AG08395 (cell line): ENCODE measurements at places on chromosomes 16 and 17.

DNA sequence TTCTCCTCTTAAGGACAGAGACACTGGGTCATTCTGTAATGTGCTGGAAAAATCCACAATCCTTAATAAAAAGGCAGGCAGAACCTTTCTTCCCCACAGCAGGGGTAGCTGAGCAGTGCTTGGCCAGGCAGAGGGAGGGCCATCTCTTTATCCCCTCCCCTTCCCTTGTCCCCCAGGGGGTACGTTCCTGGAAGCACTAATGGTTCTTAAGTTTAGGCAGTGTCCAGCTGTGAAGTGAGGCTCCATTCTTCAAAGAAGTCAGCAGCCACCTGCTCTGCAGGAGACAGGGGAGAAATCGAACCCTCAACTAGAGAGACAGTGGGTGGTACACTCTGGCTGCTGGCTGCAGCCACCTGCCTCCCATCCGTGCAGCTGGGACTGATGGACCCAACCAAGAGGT, 533.9 kb upstream of the CDH11 start:
- no peak for DNase-seq

GRCh38 chr17:60388742-60389141, 3.2 kb downstream of the USP32 start:
- DNase-seq = no peak

GRCh38 chr17:56918916-56919315, 5.1 kb upstream of the TRIM25 start:
- no peak for DNase-seq

- DNase-seq = peak; percentile 39
Observed at GRCh38 chr17:66655861-66656260, 179.1 kb upstream of the CACNG5 start.

DNA sequence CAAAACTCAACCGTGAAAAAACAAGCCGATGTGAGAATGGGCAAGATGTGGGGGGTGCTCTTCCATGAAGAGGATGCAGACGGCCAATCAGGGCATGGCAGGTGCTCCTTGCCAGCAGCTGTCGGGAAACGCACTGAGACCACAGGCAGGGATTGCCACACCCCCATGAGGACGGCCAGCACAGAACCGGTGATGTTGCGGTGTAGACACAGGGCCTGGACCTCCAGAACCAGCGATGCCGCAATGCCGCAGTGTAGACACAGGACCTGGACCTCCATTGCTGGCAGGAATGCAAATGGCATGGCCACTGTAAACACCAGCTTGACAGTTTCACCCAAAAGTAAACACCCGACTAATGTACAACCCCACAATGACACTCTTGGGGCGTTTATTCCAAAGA, 164.9 kb downstream of the BANP start:
- DNase-seq = no peak

GRCh38 chr17:29733166-29733565, 110.5 kb upstream of the CORO6 start:
- DNase-seq = no peak

DNA sequence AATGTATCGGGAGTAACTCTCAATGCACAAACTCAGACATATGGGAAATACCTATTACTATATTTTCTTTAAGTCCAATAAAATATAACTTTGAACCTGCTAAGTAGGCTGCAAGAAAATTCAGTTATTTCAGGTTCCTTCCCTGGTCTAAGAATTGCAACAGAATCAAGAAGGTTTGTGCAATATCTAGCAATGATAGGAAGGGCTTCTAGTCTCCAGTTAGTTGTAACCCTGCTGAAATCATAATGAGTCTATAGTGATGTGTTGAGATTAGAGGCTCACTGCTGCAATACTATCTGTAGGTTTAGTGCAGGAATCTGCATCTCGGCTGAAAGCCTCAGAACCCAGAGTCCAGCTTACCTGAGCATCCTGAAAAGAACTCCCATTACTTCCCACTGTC, 110.5 kb downstream of the PMP22 start:
- peak; percentile 20 for DNase-seq

- DNase-seq = no peak
Observed at GRCh38 chr17:47945529-47946508, 4.4 kb downstream of the PNPO start.

- no peak for DNase-seq
Observed at GRCh38 chr17:58394534-58395223, 22.7 kb downstream of the RNF43 start.

GRCh38 chr17:14135906-14136590, 66.7 kb downstream of the COX10 start:
- DNase-seq = no peak

GRCh38 chr16:22843856-22844255, 29.9 kb downstream of the HS3ST2 start:
- no peak for DNase-seq

- no peak for DNase-seq
Observed at GRCh38 chr16:77406680-77407079, 28.2 kb downstream of the ADAMTS18 start.

DNA sequence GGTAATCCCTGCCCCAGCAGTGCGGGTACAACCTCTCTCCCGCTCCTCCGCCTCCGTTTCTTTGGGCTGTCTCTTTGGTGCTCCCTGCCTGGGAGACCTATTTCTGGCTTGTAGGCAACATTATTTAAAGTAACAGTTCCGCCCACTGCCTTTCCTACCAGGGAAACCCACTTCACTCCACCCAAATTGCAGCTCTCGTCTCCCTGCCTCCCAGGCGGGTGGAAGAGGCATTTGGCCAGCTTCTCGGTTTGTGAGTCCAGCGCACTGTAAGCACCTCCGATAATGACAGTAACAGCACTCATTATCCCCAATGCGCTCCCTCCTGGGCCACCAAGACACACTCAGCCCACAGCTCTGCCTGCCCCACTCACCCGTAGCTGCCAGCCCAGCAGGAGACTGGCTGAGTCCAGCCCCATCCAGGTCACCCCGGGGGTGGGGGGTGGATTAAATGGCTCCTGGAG, 165.1 kb upstream of the CDC42EP4 start:
- no peak for DNase-seq

DNA sequence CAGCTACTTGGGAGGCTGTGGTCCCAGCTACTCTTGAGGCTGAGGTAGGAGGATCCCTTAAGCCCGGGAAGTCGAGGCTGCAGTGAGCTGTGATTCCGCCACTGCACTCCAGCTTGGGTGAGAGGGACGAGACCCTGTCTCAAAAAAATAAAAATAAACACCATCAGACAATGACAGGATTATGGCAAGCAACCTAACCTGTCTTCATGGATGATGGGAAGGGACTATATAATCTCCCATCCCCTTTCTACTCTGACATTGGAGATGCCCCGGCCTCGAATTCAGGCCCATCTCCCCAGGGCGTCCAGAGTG, 893 bp downstream of the TRIM25 start:
- DNase-seq = no peak

DNA sequence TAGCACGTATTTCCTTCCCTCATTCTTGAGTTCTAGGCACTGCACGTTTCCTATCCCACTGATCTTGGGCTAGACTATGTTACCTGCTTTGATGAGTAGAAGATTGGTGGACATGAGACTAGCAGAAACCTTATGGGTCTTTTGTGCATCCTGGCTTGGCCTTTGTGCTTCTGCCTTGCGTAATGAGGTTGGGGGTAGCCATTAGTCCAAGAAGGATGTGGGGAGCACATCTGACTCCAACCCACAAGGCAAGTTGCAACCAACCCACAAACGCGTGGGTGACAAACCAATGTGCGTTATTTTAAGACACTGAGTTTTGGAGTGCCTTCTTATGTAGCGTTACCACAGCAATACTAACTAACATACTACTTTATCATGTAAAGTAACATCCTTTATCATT, 180.4 kb upstream of the IRX5 start:
- no peak for DNase-seq

DNA sequence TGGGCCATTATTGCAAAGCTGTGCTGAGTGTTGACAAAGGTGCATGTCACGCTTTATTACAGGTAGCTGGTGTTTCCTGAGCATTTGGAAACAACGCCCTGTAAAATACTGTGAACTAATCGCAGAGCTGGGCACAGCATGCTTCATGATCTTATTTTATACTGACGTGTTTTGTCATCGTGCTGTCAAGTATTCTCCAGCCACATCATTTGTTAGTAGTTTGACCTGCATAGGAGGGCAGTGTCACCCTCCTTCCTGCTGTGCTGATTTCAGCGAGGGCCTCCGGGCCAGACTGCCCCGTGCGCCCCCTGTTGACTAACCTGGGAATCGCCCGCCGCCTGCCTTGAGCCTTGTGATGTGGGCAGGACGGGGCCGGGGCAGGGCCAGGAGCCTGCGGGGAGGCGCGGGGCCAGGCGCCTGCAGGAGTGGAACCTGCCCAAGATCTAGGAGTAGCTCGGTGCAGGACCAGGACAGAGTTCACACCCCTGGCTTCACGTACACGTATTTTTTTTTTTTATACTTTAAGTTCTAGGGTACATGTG, 820.7 kb downstream of the KCNJ18 start:
- no peak for DNase-seq

DNA sequence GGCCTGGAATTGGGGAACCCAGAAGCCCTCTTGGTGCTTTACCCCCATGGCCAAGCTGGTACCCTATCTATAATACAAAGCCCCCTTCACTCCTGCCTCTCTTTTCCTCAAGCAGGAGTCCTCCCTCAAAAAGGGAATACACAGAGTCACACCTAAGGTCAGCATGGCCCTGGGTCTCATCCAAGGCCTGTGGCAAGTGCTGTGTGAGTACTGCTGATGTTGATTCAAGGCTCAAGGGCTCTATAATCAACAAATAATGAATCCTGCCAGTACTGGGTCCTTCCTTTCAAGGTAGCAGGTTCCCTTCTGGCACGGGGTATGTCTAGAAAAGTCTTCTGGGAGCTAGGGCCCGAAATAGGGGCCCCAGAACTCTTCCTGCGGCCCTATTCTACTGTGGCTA, 187.3 kb downstream of the CYB561 start:
- no peak for DNase-seq

DNA sequence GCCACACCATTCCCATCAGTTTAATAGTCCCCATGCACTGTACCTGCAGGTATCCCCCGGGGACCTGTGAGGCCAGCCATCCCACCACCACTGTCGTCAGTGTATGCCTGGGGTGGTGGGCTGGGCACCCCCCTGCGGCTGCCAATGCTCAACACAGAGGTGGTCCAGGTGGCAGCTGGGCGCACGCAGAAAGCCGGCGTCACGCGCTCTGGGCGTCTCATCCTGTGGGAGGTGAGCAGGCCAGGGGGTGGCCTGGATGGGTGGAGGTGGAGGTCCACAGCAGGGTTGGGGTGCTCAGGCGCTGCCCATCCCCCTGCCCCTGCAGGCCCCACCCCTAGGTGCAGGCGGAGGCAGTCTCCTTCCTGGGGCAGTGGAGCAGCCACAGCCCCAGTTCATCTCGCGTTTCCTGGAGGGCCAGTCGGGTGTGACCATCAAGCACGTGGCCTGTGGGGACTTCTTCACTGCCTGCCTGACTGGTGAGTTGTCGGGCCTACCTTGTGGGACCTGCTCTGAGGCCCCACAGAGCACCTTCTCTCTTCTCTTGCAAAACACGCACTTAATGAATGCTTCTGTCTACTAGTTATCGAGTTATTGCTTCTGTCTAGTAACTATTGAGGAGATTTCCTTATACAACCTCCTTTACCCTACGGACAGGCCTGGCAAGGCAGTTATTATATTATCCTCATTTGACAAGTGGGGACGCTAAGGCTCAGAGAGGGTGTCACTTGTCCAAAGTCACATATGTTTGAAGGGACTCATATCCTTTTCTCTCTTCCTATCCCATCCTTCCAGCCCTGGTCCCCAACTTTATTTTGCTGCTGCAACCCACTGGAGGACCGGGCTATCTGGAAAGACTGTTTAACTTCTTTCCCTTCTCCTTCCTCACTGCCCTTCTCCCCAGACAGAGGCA, 5.8 kb upstream of the TRAF4 start:
- DNase-seq = no peak

DNA sequence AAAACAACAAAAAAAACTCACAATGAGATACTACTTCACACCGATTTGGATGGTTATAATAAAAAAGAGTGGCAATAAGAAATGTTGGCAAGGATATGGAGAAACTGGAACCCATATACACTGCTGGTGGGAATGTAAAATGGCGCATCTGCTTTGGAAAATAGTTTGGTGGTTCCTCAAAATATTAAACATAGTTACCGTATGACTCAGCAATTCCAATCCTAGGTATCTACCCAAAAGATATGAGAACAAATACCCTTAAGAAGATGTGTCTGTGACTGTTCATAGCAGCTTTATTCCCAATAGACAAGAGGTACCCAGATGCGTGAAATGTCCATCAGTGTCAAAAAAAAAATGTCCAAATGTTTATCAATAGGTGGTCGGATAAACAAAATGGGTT, 7.2 kb downstream of the CPPED1 start:
- no peak for DNase-seq

- no peak for DNase-seq
Observed at GRCh38 chr16:5001571-5001970, 32.2 kb downstream of the NAGPA start.

- no peak for DNase-seq
Observed at GRCh38 chr16:30087181-30087898, 4.4 kb downstream of the TBX6 start.

GRCh38 chr16:72060405-72060804, 2.6 kb upstream of the HPR start:
- no peak for DNase-seq

DNA sequence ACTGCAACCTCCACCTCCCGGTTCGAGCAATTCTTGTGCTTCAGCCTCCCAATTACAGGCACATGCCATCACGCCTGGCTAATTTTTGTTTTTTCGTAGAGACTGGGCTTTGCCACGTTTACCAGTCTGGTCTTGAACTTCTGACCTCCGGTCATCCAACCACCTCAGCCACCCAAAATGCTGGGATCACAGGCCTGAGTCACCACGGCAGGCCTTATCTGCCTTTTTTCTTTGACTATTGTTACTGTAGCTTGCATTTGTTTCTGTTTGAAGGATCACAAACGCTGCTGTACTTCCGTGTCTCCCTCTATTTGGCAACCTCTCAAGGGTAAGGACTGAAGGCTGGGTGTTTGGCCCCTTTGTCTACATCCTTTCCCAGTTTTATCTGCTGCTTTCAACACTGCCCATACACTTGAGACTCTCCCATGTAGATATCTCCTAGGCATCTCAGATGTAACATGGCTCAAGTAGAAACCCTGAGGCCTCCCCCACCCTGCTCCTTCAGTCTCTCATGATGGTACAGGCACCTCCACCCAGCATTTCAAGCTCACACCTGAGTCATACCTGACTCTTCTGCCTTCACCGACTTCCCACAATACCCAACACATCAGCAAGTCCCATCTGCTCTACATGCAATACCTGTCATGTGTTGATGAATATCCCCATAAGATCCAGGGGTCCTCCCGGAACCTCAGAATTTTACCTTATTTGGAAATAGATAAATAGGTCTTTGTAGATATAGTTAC, 219.0 kb downstream of the CPPED1 start:
- DNase-seq = no peak

GRCh38 chr17:38885044-38885727, 15.3 kb downstream of the LASP1 start:
- DNase-seq = no peak

- no peak for DNase-seq
Observed at GRCh38 chr17:63837480-63837879, 5.0 kb downstream of the SMARCD2 start.

DNA sequence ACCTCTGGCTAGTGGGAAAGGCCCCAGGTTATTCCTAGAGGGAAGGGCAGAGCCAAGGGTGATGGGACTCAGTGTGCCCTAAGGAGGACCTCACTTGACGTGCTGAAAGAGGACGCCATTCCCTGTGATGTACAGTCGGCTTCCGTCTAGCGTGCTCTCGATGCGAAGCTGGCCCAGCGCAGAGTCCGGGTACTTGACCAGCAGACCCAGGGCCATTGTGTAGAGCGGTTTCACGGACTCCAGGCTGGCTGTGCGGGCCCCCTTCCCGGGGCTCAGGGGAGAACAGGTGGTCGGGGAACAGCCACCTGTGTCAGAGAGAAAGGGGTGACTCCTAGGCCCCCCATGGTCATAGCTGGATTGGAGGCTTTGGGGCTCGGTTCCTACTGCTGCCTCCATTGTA, 19.9 kb downstream of the PLEKHG4 start:
- DNase-seq = no peak
